ENCODE measurements at places on chromosomes 2 and 18. TPM values are rescaled to one million over a fixed set of nuclear protein-coding genes. Genes with fewer than 3 reads are reported as not detected.

PSMA8 gene
- total RNA-seq, result 0.42 TPM

HMSD gene
- not detected for total RNA-seq

ENOSF1 gene
- total RNA-seq, result 16.1 TPM

TMEM214 gene
- total RNA-seq, result 10.7 TPM

DAPL1 gene
- total RNA-seq, result not detected

CHRND gene
- total RNA-seq, result not detected

CKAP2L gene
- total RNA-seq, result 0.21 TPM

MYO5B gene
- total RNA-seq, result under 0.01 TPM

GALNT1 gene
- 50.4 TPM for total RNA-seq

KIAA2012 gene
- total RNA-seq, result not detected

LYG2 gene
- not detected for total RNA-seq

ANKRD30B gene
- total RNA-seq, result not detected

RAB6C gene
- 0.10 TPM for total RNA-seq

EML6 gene
- 0.73 TPM for total RNA-seq

CCDC141 gene
- 33.9 TPM for total RNA-seq

GPBAR1 gene
- total RNA-seq, result 2.9 TPM

SCG2 gene
- total RNA-seq, result 0.42 TPM

TMEM163 gene
- total RNA-seq, result 0.63 TPM

SNTG2 gene
- total RNA-seq, result 1.5 TPM

ITPRIPL1 gene
- 4.7 TPM for total RNA-seq

OR6B2 gene
- total RNA-seq, result not detected

MEP1B gene
- total RNA-seq, result not detected

PKDCC gene
- total RNA-seq, result not detected

TUBB8B gene
- total RNA-seq, result not detected

SGPP2 gene
- total RNA-seq, result 0.94 TPM

SIX3 gene
- total RNA-seq, result not detected

Measured in mononuclear cell (primary cell).